ENCODE measurements at places on chromosomes 3 and 15.

DNA sequence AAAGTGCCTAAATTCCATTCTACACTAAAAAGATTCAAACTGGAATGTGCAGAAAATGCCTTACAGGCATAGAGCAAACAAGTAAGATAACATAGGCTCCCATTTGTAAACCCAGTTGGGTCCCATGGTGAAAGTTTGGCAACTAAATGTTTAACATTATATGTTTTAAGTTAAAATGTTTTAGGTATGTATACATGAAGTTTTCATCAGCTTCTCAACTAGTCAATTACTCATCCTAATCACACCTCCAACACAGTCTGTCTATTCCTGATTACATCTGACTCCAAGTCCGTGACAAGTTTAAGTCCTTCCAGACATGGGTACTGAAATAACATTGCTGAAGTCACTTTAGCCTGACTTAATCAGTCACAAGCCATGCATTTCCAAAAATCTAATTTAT, 25.0 kb downstream of the MYLK start:
- DNase-seq = no peak

DNA sequence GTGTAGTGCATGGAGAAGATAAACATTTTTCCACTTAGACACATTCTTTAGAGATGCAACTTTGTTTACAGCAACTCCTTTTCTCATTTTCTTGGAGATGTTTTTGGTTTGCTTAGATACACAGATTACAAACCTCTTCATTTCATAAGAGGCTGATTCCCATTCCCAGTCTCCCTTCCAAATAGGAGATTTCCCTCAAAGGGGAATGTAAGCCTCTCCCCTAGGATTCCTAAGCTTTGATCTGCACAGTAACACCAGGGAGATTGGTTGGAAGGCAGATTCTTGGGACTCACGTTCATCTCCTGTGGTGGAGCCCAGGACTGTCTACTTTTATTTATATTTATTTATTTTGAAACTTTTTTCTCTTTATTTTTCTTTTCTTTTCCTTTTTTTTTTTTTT, 63.2 kb downstream of the MCTP2 start:
- no peak for DNase-seq

- no peak for DNase-seq
These were observed 41.1 kb downstream of the FILIP1L start for GRCh38 chr3:100073049-100073713.

- DNase-seq = no peak
These were observed 36.6 kb upstream of the MAGEF1 start for GRCh38 chr3:184748219-184749135.

DNA sequence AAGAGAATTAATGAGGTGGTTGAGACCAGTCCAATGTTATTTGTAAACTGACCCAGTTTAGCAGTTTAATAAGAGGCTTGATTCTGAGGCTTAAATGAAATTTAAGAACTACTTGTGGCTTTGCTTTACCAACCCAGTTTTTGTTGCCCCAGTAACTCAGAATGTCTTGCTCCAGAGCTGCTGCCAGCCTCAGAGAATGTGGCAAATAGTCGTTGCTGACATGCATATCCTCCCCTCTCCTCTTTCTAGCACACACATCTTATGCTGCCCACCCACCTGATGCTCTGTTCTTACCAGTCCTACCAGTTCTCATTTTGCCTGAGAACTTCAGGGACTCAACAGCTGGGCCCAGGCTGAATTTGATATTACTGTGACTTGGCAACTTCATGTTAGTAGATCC, 92.4 kb upstream of the TSC22D2 start:
- DNase-seq = no peak

DNA sequence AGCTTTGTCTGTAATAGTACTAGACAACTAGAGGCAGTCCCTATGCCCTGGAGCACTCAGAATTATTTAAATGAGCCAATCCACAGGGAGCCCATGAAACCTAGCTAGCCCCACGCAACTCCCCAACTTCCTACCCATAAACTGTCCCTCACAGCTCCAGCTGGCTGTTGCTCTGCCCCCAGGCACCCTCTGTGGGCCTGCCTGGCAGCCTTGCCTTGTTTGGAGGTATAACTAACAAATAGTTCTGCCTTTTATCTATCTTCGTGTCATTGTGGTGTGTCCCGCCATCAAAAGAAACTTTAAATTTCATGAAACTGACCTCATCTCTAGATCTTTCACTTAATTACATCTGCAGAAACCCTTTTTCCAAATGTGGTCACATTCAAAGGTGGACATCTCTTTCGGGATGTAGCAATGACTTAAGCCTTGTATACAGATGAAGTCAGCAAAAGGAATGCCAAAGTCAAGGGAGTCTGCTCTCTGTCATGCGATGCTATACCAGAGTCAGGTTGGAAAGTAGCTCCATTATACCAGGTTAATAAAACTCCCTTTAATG, 1.8 kb upstream of the RTP3 start:
- no peak for DNase-seq

DNA sequence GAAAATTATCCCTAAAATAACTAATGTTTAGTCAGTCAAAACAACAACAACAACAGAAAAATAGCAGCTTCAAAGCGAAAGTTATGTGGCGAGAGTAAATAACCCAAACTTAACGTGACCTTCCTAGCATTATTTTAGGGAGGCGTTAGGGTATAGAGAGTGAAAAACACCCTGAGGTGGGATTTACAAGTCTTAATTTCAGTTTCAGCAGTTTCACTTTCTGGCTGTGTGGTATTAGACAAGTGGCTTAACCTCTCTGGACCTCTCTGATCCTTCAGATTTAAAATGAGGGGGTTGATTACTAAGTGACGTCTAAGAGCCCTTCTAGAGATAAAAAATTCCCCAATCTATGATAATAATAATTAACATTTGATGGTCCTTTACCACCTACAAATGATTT, 291.2 kb downstream of the ZBTB20 start:
- DNase-seq = no peak

GRCh38 chr3:58570851-58571250, 6.3 kb downstream of the FAM107A start:
- DNase-seq = no peak

- no peak for DNase-seq
These were observed 65.1 kb downstream of the MRPL46 start for GRCh38 chr15:88401996-88402656.

DNA sequence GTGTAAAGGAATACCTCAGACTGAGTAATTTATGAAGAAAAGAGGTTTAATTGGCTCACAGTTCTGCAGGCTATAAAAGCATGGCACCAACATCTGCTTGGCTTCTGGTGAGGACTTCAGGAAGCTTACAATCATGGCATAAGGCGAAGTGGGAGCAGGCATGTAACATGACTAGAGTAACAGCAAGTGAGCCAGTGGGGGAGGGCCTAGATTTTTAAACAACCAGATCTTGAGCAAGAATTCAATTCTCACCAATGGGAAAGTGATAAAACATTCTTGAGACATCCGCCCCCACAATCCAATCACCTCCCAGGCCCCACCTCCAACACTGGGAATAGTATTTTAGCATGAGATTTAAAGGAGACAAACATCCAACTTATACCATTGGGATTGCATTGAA, 44.2 kb upstream of the BCL2A1 start:
- no peak for DNase-seq

DNA sequence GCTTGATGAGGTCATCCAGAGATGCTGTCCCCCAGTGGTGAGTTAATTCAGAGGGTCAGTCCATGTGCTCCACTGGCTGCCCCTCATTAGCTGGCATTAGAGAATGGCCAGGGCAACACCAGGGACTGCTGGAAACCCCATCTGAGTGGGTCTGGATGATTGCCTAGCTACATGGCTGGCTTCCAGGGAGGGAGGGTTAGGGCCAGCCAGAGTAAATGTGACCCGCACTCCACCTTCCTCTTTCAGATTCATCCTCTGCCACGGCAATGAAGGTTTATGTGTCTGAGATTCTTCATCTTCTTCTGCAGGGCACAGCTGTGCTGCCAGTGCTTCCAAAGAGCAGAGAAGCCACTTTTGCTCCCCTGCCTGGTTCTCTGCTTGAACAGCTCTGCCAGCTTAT, 391.9 kb downstream of the OCA2 start:
- no peak for DNase-seq
